ENCODE measurements at places on chromosomes 1 and 21. TPM values are rescaled to one million over a fixed set of nuclear protein-coding genes. Genes with fewer than 3 reads are reported as not detected.

Gene LORICRIN
- not detected for polyA plus RNA-seq

Gene CD5L
- not detected for polyA plus RNA-seq

Gene FRRS1
- polyA plus RNA-seq: not detected

Gene SELP
- not detected for polyA plus RNA-seq

Gene LDLRAP1
- polyA plus RNA-seq: 0.36 TPM

Gene TNFRSF18
- not detected for polyA plus RNA-seq

Gene PDE9A
- polyA plus RNA-seq: 73.8 TPM

Gene C1orf53
- 5.8 TPM for polyA plus RNA-seq

Measured in Purkinje cell (primary cell).